ENCODE measurements at places on chromosomes 11 and 22.

DNA sequence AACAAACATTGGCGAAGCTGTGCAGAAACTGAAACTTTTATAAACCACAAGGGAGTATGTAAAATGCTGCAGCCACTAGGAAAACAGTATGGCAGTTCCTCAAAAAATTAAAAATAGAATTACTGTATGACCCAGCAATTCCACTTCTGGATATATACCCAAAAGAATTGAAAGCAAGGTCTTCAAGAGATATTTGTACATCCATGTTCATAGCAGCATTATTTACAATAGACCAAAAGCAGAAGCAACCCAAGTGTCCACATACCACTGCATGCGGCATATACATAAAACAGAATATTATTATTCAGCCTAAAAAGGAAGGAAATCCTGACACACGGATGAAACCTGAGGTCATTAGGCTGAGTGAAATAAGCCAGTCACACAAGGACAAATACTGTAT lies 85.8 kb downstream of the RELT start:
- DNase-seq, result peak; percentile 16

DNA sequence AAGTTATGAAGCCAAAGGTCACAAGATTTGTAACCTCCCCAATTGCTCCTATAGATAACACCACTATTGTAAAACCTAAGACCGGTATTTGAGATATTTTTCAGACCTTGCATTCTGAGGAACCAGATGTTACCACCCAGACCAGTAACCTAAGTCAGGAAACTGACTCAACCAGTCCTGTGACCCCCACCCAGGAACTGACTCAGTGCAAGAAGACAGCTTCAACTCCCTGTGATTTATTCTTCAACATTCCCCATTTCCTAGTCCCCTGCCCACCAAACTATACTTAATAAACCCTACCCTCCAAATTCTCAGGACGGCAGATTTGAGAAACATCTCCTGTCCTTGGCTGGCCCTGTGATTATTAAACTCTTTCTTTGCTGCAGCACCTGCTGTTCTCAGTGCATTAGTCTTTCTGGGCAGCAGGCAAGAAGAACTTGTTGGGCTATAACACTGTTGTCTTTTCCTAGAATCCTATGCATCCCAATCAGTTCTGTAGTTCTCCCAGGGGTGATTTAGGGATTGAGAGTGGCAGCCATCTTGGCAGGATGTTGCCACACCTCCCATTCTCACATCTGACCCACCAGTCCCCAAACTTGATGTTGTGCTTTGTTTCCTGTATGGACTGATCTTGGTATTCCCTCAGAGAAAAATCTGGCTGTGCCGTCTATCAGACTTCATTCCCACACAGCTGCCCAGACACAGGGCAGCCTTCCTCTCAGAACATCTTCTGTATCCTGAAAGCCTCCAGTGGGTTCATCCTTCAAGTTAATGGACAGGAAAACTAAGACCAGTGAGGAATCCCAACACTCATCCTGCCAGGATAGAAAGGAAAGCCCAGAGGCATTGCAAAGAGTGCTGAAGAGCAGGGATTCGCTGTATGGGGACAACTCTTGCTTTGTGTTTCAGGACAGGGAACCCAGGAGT lies 104.0 kb downstream of the PDE2A start:
- DNase-seq, result peak; percentile 59

DNA sequence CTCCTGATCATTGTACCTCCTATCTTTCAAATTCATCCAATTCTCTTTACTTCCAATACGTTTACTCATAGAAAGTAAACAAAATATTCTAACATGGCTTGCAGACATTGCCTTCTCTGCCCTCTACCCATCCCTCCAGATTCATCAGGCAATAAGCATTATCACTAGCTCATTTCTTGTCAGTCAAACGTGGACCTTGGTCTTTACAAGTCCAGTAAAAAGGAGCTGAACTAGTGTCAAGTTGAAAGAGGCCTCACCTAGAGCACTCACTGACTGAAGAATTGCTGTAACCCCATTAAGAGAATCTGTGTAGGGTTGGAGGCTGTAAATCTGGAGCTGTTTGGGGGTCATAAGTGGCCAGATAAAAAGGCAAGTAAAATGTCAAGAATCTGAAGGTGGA lies 435.0 kb upstream of the CCDC179 start:
- no peak for DNase-seq

GRCh38 chr11:128310676-128311445 lies 276.5 kb downstream of the ETS1 start:
- no peak for DNase-seq

GRCh38 chr11:104462341-104462740 lies 298.4 kb upstream of the PDGFD start:
- no peak for DNase-seq

All from CD4-positive, alpha-beta T cell treated with Interleukin-4 for 1 hour (primary cell).